ENCODE measurements at places on chromosomes 3 and 15.

DNA sequence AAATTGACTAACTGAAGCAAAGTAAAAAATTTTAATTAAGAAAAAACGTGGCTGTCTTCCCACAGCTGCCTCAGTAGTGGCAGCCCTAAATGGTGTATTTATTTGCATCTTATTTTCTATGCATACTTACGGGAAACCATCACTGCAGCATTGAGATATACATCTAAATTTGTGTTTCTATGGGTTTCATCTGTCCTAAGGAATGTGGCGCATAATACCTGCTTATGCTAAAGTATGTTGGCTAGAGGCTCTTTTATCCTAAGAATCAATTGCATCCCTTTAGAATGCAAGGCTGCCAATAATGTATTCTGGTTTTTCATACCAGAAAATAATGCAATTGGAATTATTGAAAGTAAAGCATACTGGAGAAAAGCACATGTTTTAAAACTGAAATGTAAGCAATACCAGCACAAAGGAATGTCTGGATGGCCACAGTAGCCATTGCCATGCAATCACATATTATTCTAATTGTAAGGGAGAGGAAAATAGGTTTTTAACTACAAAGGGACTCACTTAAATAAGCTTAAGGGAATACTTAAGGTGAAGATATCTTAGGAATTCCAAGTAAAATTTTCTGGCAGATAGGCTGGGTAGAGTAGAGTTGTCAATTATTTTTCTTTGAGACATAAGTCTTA, 834.5 kb upstream of the NECTIN3 start:
- no peak for DNase-seq

DNA sequence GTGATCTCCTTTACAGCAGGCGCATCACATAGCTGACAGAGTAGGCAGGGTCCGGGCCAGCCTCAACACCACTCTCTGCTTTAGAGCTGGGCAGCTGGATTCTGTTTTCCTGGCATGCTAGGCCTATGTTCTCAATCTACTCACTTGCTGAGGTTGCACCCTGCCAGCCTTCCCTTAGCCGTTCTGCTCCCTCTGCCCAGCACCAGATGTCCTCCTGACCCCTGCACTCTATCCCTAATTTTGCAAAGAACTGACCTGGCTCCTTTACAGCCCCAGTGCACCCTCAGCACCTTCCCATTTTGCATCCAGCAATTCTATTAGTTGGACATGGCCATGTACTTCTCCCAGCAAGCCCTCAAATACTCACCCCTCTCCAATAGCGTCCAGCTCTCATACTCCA, 371.6 kb upstream of the WNT5A start:
- no peak for DNase-seq

DNA sequence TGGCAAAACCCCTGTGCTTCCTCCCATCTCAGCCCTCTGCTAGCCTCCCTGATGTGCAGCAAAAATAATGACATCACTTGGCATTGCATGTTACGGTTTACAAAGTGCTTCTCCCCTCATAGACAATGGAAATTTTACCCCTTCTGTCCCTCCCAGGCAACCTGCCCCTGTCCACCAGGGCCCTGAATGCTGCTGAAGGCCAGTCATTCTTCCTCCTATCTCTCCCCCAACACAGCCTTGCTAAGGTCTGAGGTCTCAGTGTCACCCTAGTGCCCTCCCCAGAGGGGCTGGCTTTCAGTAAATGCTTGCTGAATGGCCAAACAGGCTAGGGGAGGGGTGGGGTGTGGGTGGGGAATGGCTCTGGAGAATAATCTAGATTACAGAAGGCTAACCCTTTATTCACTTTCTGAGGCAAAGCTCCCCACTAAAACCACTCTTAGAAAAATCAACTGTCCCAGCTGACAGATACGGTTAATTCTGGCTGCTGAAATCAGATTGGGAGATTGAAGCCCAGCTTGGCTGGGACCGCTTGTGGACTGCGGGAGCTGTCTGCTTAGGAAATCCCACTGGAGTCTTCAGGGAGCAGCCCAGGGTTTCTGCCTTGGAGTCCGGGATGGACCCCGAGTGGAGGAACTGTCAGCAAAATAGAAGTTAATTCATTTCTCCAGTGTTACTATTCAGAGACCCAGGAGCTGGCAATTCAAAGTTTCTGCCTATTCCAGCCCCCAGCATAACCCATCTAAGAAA, 22.9 kb downstream of the ANP32A start:
- DNase-seq = no peak

GRCh38 chr3:48765376-48765775, 48.4 kb upstream of the IP6K2 start:
- DNase-seq = no peak

- no peak for DNase-seq
These were observed 62.2 kb downstream of the DNAJB8 start for GRCh38 chr3:128404276-128405068.

- no peak for DNase-seq
These were observed 522.2 kb upstream of the ZNF717 start for GRCh38 chr3:76307556-76307955.

DNA sequence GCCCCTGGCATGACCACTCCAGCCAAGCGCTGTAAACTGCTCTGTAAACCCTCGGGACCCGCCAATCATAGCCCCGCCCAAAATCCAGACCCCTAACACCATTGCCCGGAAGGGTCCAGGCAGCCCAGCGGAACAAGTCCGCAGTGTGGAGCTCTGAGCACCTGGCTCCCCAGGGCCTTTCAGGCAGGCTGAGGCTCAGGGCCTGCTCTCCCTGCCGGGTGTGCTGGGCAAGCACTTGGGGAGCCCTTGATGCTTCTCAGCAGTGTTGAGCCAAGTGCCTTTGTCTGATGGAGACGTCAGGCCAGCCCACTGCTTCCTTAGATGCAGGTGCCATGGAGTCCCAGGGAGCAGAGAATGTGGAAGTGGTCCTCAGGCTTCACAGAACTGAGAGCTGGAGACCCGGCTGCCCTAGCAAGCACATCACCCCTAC, 106.2 kb downstream of the TLE3 start:
- DNase-seq = no peak

DNA sequence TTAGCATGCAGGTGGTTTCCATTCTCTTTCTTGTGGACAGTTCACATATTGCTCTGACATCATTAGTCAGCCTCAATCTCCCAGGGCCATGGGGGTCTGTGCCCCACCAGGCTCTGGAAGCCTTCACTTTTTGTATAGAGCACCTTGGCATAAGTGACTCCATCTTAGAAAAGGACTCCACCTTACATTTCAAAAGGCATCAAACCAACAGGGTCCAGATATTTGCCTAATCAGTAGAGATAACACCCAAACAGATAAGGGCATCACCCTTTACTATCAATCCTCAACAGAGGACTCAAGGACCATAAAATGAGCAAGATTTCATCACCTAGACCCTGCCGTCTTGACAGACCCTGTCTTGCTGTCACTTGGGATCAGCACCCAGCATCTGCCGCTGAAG, 35.7 kb upstream of the LCTL start:
- DNase-seq = no peak

DNA sequence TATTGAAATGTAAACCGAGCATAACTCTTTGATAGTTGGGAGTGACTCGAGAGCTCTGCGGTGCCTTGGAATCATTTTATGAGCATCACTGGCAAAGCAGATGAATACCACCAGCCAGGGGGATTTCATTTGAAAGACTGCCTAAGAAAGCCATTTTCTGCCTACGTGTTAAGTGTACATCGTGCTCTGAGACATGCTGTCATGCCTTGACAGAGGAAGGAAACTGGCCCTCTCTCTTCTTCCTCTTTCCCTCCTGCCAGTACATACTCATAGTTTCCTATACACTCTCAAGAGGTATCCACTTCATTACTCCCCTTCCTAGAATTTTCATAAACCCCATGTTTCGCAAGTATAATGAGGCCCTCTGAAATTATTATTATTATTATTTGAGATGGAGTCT, 8.8 kb downstream of the BCL2A1 start:
- no peak for DNase-seq

DNA sequence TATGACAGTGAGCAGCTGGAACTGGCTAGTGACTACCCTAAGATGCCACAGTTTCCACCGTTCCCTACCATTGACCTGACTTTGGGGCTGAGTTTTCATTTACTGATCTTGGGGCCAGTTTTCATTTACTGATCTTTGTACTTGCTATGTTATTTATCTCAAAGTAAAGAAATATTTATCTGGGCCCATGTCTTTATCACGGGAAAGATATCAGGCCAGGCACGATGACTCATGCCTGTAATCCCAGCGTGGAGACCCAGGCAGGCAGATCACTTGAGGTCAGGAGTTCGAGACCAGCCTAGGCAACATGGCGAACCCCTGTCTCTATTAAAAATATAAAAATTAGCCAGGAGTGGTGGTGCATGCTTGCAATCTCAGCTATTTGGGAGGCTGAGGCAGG, 83.5 kb downstream of the EOMES start:
- no peak for DNase-seq

DNA sequence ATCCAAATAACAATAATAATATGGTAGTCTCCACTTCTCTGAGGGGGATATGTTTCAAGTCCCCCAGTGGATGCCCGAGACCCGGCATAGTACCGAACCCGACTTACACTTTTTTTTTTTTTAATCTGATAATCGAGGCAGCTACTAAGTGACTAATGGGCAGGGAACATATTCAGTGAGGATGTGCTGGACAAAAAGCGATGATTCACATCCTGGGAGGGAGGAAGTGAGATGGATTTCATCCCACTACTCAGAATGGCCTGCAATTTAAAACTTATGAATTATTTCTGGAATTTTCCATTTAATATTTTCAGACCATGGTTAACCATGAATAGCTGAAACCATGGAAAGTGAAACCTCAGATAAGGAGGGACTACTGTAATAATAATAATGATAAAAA, 49.5 kb upstream of the SELENOK start:
- DNase-seq = no peak

- DNase-seq = no peak
These were observed 2.5 kb upstream of the HTR3C start for GRCh38 chr3:184050217-184050847.

- no peak for DNase-seq
These were observed 66.5 kb upstream of the SNTN start for GRCh38 chr3:63585927-63586326.

DNA sequence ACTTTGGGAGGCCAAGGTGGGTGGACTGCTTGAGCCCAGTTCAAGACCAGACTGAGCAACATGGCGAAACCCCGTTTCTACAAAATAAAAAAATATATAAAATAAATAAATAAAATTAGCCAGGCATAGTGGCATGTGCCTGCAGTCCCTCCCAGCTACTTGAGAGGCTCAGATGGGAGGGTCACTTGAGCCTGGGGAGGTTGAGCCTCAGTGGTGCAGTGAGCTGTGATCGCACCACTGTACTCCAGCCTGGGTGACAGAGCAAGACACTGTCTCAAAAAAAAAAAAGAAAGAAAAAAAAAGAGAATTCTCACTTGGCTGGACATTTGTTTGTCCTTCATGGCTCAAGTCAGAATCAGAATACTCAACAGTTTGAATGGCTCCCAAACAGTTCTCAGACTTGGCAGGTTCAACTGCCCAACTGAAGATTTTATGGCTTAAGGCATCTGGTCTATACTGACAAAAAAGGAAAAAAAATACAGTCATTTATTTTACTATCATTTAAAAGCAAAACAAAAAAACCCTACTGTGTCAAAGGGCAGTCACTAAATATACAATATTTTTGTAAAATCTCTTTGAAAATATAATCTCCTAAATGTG, 106.6 kb downstream of the FBXL22 start:
- DNase-seq = no peak

- no peak for DNase-seq
These were observed 64.0 kb upstream of the ST3GAL6 start for GRCh38 chr3:98699132-98699531.

- no peak for DNase-seq
These were observed 183.2 kb downstream of the P3H2 start for GRCh38 chr3:189937302-189938127.

DNA sequence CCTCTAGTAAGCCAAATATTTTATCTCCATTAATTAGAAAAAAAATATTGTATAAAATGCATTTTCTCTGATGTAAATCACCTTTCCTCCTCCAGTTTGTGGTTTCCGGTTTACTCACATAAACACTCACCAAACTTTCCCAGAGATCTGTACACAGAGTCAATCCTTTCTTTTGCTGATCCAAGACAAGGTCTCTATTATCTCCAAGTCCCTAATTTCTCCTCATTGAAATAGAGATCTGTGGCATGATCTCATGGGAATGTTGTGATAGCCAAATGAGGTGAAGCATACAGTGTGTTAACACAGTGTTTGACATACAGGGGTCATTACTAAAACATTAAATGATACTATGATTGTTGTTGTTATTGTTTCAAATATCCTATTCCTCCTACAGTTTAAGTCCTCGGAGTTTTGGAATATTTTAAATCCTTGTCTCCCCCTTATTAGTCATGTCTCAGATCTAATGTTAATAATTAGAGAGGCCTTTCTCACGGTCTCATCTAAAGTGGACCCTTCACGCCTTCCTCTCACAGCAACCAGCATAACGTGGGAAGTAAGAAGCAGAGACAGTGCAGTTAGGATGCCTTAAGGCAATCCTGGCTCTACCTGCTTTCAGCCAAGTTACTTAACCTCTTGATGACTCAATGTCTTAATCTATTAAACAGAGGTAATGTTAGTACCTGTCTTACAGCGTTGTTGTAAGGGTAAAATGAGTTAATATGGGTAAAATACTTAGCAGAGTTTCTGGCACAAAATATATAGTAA, 333.3 kb downstream of the GRM7 start:
- DNase-seq = no peak

GRCh38 chr3:14153663-14154062, 24.7 kb downstream of the XPC start:
- no peak for DNase-seq

DNA sequence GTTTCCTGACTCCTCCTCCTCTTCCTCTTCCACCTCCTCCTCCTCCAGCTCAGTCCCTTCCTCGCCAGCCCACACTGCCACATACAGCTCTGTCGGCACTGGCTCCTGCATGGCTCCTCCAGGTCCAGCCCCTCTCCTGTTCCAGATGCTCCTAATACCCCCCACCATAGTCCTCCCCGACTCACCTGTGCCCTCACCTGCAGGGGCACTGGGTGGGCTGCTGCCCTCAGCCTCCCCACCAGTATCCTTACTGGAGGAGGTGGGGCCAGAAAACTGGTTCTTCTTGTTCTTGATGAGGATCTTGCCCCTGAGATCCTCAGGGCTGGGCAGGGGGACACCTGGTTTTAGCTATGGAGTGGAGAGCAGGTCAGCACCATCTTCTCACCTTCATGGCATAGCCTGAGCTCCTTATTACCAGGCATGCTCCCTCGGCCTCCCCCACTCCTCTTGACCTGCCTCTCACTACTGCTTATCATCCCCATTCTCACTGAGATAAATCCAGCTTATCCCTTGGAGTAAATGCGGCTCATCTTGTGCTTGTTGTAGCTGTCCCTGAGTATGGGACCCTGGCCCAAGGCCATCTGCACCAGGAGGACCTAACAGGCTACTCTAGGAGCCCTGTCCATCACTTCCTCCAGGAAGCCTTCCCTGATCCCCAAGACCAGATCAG, 11.0 kb downstream of the PLCB2 start:
- DNase-seq = no peak

GRCh38 chr3:141746962-141747361, 8.9 kb downstream of the RNF7 start:
- DNase-seq = no peak

GRCh38 chr3:66297900-66298299, 77.1 kb downstream of the SLC25A26 start:
- no peak for DNase-seq
